ENCODE measurements at places on chromosomes 1 and 21.

DNA sequence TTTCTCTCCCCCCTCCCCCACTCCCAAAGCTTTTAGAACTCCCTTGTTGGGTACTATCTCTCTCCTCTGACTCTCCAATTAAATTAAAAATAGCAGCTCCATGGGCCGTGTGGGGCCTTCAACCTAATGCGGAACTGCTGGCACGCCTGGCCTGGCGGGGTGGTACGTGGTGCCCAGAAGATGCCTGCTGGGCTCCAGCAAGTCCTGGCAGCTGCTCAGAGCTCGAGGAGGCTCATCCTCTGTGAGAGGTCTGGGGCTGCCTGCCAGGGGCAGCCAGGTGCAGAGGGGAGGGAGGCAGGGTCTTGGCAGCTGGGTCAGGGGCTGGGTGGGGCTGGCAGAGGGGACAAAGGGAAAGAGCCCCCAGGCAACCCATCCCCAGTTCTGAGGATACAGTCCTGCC, 74.4 kb downstream of the ACTL8 start:
- no peak for DNase-seq

DNA sequence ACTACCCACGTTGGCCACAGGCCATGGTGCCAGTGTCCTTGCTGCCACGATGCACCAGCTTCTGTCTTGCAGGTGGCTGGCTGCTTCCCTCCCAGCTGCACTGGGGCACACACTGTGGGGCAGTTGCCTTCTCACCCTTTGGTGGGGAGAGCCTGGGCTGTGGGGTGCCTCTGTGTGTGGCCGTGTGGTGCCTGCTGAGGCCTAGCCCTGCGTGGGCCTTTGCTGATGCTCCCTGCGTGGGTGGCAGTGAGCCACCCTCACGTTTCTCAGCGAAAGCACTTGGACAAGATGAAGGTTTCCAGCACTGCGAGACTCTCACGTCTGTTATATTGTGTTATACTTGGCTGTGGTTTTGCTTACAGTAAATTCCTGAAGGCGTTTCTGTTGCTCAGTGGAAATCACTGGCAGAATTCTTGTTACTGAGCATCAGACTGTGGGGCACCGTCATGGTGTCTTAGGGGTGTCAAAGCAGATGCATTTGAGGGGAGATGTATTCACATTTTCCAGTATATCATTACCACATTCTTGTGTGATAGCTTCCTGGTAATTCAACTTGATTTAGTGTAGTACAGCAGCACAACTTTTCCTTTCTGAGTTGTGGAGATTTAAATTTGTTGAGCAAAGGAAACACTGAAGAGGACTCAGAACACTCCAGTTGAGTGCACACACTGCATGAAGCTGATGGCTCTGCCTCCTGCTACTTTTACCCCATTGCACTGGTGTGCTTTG, 124.7 kb downstream of the PCBP3 start:
- no peak for DNase-seq

DNA sequence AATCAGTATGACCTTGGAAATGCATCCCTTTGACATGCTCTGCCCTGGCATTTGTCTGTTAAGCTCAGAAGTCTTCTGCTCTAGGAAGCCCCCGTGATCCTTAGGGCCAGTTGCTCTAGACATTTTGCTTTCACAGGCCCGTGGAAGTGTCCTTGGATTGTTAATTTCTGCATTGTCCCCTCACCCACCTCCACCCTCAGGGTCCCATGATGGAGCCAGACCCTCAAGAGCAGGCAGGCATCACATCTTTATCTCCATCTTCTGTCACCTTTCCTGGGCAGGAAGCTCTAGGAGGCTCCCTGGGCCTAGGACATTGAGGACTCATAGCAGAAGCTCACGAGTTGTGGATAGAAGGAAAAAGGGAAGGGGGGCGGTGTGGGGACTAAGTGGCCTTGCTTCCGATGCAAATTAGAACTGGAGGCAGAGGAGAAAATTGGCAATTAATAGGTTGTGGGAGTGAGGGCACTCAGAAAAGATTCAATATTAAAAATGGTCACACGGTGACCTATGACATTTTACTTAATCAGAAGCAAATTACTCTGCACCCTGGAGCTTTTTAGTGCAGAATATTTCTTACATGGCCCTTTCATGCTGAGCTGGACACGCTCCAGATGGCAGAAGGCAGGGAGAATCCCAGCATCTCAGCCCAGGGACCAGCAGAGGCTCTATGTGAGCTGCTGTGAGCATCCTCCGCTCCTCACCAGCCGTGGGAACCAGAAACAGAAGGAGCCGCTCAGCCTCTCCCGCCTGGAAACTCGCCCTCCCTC, 185.0 kb downstream of the MATN1 start:
- no peak for DNase-seq

DNA sequence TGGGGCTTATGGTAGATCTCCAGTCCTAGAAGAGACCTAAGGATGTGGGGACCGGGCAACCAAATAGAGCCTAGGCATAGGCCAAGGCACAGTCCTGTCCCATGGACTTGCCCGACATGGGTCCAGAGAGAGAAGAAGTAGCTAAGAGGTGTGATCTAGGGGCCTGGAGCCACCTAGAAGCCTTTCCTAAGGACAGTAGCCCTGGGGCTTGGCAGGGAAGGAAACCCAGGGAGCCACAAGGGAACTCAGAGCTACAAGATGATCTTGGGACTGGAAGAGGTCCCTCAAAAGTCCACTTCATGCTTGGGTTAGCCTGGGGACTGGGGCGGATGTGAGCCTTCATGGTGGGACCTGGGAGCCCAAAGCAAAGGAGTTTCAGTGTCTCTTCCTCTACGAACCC, 18.8 kb downstream of the IRF2BP2 start:
- DNase-seq = no peak

- DNase-seq = no peak
Measured at GRCh38 chr21:31874812-31875212, 2.0 kb downstream of the HUNK start.

DNA sequence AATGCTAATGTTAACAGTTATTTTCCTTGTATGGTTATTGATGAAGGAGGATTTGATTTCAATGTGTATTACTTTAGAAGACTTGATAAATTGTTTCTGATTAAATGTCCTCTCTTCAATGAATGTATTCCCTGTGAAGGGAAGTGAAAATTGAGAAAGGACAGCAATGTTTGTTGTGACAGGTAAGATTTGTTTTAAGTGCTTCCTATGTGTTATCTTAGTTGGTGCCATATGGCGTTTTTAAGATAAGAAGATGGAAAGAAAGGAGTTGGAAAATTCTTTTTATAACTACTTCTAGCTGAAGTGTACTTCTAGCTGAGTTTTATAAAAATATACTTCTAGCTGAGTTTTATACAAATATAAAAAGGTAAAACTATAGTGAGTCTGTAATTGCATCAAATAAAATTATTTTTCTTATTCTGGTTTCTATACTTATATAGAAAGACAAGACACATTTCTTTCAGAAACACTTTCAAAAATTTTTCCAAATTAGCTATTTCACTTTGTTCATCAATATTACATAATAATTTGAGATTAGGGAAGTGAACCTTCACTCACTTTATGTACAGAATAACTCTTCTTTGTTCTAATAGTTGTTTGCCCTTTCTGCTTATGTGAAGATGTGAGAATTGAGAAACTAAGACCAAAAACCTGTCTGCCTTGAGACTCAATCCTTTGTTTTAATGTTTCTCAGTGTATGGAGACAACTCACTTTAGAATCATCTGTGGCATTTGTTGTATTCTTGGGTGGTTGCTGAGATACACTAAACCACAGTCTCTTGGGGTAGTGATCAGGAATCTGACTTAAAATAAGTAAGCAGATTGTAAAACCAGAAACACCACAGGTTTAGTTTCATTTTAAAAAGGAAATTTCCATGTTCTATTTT, 382.9 kb upstream of the B3GALT2 start:
- no peak for DNase-seq

DNA sequence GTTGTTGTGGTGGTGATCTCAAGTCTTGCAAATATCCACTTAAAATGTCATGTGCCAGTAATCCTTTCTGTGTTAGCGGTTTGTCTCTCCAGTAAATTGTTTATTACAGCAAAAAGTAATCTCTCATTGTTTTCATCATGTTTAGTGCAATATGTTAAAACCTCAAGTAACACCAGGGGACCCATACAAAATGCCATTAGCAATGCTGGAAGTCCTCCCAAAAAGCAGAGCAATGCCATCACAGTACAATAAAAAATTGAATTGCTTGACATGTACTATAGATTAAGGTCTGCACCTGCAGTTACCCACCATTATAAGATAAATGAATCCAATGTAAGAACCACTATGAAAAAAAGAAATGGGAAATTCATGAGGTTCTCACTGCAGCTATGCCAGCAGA, 1606.5 kb downstream of the BRINP3 start:
- no peak for DNase-seq

GRCh38 chr1:240854367-240854766, 242.4 kb upstream of the GREM2 start:
- no peak for DNase-seq

- no peak for DNase-seq
Measured at GRCh38 chr1:172351754-172352161, 68.7 kb upstream of the C1orf105 start.

DNA sequence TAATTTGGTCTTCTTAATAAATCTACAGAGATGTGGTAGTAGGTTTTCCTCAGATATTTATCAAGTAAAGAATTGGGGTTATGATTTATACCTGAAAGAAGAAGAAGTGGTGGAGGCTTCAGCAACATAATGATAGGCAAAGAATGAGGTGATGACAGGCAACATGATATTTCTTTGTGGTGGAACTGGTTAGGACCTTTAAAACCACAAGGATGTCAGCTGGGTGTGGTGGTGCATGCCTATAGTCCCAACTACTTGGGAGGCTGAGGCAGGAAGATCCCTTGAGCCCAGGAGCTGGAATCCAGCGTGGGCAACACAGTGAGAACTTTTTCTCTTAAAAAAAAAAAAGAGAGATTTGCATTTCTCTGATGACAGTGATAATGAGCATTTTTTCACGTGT, 34.1 kb upstream of the COL11A1 start:
- no peak for DNase-seq

DNA sequence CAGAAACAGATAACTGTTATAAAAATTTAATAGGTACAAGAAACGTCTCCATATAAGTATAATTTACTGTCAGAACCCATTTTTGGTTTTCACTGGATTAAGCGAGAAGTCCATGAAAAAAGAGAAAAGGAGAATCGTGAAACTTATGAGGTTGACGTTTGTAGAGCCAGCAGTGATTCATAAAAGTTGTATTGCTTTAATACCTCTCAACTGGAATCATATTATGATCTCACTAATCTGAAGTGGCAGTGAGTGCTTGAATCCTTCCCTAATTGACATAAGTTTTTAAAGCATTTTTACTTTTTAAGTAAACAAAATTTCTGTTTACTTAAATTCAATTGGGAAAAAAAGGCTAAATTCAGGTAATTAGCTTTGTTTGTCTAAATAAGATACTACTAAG, 315.3 kb downstream of the TPR start:
- no peak for DNase-seq

GRCh38 chr1:114764689-114765088, 6.9 kb upstream of the CSDE1 start:
- DNase-seq = no peak

- no peak for DNase-seq
Measured at GRCh38 chr1:31675161-31675560, 28.7 kb downstream of the COL16A1 start.

GRCh38 chr1:211739671-211740411, 64.4 kb upstream of the NEK2 start:
- DNase-seq = no peak

DNA sequence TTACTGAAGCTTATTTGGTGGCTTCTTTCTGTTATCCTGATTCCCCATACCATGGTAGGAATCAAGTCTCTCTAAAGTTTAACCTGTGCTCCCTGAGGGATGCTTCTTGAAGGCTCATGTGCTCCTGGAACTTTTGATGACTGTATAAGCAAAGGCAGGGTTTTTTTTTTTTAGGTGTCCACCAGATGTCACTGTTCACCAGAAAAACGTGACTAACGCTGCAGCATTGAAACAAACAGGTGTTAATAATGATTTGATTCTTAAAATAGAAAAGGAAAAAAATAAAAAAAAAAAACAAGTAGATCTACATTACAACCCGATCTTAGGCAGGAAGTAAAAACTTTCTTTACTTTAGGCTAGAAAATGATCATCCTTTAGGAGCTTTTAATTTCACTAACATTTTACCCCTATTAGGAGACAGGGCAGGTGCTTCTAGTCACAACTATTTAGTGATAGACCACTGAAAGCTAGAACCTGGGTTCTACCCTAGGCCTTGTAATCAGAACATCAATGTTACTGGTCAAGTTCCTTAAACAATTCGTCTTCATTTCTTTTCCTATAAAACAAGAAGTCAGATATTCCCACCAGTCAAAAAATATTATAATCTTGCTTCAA, 223.0 kb downstream of the PLA2G4A start:
- no peak for DNase-seq

Measured in CD4-positive, CD25-positive, alpha-beta regulatory T cell (primary cell).